ENCODE measurements at places on chromosomes 12 and 14.

- DNase-seq = peak; percentile 14
Observed at GRCh38 chr14:35229084-35229791, 62.9 kb upstream of the PSMA6 start.

- DNase-seq = no peak
Observed at GRCh38 chr12:51838762-51839161, 9.8 kb downstream of the FIGNL2 start.

DNA sequence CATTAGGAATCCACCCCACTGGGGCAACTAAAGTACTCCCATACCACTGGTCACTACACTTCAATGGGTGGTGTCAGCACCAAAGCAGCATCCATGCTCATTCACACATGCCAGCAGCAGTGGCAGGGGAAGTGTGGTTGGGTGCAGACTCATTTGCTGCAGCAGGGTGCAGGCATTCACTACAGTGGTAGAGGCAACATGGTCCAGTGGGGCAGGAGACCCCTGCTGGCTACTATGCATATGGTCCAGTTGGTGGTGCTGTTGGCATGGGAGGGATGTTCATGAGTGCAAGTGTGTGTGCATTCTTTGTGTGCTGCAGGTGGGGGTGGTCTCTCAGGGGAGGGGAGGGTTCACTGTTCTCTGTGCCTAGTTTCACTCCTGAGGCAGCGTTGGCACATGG lies 908.4 kb upstream of the NOVA1 start:
- DNase-seq = no peak

DNA sequence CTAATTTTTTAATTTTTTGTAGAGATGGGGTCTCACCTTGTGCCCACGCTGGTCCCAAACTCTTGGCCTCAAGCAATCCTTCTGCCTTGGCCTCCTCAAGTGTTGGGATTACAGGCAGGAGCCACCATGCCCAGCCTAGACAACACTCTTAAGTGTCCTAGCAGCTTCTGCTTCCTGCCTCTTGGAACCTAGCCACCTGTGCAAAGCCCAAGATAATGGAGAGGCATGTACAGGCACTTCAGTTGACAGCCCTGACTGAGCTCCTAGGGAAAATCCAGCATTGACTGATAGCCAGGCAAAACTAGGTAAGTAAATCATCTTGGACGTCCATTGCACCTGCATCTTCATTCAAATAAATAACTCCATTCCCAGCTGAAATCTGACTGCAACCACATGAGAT lies 15.5 kb downstream of the COX14 start:
- DNase-seq = no peak

GRCh38 chr12:103561174-103561573 lies 25.9 kb upstream of the STAB2 start:
- DNase-seq = no peak

DNA sequence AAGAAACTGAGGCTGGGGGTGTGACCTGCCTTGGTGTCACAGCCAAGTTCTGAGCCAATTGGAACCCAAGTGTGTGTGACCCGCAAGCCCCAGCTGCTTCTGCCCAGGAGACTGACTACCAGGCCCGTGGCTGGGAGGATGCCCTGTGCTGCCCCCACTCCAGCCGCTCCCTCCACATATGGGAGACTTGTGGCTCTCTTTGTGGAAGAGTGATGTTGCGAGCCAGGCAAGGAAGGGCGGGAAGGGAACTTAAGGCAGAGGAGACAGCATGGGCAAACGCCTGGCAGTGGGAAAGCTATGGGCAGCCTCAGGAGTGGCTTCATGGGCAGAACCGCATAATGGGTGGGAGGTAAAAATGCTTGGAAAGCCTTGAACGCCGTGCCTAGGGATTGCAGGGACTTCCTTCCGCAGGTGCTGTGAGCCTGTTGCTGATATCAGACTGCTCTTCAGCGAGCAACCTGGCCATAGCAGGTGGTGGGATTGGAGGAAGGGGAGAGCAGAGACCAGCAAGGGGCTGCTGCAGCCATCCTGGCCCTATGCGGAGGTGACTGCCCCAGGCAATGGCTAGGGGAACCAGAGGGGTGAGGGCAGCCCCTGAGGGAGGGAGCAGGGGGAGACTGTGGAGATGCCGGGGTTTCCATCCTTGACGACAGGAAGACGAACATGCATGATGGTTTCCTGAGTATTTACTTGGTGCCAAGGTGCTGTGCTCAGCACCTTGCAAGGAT lies 115.7 kb downstream of the LGMN start:
- no peak for DNase-seq

DNA sequence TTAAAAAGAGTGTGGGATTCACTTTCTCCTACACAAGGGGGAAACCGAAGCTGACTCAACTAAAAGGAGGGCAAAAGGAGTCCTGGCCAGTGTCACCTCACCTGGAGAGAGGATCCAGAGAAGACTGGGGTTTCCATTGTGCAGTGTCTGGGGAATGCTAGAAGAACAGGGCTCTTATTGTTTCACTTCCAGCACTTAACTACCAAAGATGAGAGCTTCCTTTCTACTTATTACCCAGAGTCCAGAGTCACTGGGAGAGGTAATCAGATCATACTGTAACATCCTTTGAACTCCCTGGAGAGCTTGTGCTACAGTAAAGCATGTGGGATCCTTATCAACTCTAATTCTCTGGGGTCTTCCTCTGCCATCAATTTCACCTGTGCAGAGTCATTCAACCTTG lies 148.4 kb upstream of the BCL2L14 start:
- DNase-seq = no peak

DNA sequence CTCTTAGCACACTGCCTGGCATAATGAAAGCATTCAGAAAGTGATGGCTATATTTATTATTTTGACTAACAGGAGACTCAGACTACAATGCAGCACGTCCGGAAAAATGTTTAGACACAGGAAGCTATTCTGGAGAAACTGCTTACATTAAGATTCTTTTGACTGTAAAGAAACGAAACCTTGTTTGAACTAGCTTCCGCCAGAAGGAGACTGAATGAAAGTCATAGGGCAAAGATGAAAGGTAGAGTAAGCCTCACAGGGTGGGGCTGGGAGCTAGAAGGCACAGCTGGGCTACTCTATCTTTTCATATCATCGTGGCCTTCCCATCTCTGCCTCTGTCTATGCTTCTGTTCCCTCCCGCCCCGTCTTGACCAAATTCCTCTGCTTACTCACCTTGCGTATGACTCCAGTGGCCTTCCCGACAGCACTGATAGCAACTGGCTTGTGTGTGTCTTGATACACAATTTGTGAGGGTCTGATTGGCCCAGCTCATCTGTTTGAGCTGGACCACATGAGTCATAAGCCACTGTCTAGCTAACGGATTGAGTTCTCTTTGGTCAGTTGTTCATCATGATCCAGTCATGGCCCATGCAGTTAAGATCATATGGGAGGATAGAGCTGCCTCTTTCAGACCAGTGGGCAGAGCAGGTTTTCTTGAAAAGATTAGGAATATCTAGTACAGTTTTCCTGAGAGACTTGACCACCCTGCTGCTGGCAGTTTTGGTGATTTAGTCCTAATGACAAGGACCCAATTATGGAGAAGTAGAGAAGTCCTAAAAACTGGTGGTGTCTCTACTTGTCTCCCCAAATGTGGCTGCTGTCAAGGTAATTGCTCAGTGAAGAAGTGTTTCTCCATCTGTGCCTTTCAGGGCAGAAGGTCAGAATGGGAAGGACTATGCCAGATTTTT lies 151.5 kb upstream of the SLC38A2 start:
- DNase-seq = peak; percentile 23

GRCh38 chr12:123367511-123367910 lies 2.9 kb upstream of the SBNO1 start:
- no peak for DNase-seq

DNA sequence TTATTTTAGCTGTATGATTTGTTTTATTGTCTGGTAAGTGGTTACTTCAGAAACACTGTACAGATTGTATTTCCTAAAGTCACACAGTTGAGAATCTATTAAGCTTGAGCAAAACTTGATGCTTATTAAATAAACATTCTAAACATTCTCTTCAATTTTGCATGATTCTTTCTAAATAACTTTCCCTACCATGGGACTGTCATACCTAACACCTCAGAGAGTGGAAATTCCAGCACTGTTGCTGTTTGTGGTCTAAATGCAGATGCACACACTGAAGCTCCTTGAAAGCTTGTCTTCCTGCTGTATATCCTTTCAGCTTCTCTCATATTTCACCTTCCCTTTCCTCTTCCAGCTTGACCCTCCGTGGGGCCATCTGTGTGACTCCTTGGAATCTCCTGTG lies 392.0 kb downstream of the LRIG3 start:
- DNase-seq = no peak

- no peak for DNase-seq
Observed at GRCh38 chr12:63994704-63995103, 150.2 kb downstream of the SRGAP1 start.

GRCh38 chr14:34199585-34199984 lies 248.7 kb upstream of the EGLN3 start:
- DNase-seq = no peak

Data from LoVo (cell line).